Stimulated activated CD4-positive, alpha-beta T cell treated with anti-CD3 and anti-CD28 coated beads, Interleukin-15, amount 100 ng/mL, for 1 hour (primary cell): ENCODE measurements at places on chromosomes 12 and 14.

GRCh38 chr12:22082190-22082701 is 36.2 kb downstream of the CMAS start:
- DNase-seq = no peak

GRCh38 chr12:46456356-46457334 is 84.1 kb upstream of the SLC38A2 start:
- no peak for DNase-seq

DNA sequence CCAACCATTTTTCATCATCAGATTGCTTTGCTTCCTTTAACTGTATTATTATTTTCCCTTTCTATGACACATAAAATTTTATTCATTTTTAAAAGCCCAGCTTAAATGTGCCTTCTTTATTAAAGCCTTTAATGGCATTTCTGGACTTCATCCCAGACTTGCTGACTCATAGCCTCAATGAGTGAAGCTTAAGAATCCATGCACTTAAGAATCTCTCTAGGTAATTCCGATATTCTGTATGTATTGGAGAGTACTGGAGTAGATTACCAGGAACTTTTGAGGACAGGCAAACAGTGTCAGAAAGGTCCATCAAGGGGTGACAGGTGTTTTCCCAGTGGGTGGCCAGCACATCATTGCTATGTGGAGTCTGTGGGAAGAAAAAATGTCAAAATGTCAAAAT is 107.9 kb downstream of the PTPRQ start:
- no peak for DNase-seq

- DNase-seq = no peak
Observed at GRCh38 chr12:98868076-98868475, 223.0 kb downstream of the APAF1 start.

DNA sequence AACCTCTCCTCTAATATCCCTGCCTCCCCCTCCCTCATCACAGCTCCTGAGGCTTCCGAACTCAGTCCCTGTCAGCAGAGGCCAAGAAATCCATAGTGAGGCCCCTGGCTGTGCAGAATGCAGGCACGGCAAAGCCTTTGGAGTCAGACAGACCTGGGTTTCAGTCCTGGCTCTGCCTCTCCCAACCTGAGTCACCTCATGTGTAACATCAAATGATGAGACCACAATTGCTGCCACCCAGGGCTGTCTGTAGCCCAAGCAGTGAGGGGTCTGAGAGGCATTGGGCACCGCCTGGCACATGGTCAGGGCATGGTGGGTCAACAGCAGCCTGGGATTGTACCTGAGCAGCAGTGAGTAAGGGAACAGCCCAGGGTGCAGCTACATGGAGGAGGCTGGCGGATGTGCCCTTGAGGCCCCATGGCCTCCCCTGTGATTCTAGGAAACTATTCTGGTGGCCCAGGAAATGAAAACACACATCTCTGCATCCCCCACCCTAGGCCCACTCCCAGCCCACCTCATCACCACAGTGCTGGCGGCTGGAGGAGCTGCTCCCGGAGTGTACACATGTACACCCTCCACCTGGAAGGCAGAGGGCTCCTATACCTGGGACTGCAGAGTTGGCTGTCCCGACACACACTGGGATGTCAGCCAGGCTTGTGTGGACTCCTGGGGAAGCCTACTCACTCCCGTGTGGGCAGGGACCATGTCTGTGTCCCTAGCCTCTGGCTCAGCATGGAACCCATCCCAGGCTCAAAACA is 7.7 kb downstream of the ANKRD33 start:
- no peak for DNase-seq

DNA sequence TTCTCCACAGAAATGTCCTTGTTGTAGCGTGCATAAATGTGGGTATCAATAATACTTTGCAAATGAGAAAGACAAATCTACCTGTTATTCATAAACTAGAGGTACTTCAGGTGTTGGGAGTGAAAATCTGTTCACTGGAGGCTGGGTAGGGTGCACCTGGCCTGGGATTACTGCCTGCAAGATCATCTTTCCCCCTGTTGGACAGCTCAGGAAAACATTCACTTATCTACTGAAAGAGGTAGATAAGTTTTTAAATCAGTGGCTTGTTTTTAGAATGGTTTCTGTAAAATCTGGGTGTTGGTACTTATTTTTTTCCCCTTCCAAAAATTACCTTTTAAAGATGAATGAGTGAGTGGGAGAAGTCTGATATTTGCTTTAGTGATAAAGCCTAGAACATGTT is 95.6 kb downstream of the DIP2B start:
- DNase-seq = no peak

- DNase-seq = no peak
Observed at GRCh38 chr12:101706403-101706802, 9.0 kb downstream of the CHPT1 start.

DNA sequence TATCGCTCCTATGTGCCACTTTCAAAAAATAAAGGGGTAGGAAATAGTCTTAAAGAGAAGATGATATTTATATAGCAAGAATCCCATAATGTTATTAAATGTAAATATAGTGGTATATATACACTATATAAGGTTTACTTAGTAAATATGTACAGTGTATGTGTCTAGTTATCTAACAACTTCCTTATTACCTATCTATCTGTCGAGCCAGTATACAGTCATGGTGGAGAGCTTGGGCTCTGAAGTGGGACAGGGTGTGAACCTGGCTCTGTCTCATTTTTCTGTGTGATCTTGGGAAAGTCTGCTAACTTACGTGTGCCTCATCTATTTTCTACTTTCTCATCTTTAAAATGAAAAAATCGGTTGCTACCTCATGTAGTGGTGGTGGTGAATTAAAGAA is 62.8 kb upstream of the SINHCAF start:
- DNase-seq = no peak

GRCh38 chr12:57148469-57149244 is 1.2 kb upstream of the LRP1-AS start:
- DNase-seq = no peak

DNA sequence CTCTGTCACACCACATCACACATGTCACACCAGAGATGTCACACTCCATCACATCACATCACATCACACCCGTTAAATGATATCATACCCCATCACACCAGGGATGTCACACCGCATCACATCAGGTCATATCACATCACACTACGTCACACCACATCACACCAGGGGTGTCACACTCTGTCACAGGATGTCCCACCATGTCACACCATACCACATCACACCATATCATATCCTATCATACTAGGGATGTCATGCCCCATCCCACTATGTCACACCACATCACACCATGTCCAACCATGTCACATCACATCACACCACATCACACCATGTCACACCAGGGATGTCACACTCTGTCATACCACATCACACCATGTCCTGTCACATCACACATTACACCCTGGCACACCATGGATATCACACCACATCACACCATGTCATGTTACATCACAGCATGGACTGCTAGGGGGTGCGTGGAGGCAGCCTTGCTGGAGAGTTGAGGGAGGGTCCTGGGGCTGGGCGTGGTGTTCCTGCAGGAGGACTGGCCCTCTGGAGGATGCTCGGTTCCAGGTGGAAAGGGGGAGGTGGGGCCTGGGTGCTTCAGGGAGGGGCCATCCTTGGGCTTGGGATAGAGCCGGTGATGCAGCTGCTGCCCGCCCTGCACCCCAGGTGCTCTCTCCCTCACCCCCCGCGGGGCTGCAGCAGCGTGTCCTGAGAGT is 134.6 kb downstream of the TMEM121 start:
- DNase-seq = no peak

GRCh38 chr14:84708865-84709264 is 821.1 kb upstream of the FLRT2 start:
- no peak for DNase-seq
